SK-N-MC (cell line): ENCODE measurements at places on chromosomes 3 and 15.

DNA sequence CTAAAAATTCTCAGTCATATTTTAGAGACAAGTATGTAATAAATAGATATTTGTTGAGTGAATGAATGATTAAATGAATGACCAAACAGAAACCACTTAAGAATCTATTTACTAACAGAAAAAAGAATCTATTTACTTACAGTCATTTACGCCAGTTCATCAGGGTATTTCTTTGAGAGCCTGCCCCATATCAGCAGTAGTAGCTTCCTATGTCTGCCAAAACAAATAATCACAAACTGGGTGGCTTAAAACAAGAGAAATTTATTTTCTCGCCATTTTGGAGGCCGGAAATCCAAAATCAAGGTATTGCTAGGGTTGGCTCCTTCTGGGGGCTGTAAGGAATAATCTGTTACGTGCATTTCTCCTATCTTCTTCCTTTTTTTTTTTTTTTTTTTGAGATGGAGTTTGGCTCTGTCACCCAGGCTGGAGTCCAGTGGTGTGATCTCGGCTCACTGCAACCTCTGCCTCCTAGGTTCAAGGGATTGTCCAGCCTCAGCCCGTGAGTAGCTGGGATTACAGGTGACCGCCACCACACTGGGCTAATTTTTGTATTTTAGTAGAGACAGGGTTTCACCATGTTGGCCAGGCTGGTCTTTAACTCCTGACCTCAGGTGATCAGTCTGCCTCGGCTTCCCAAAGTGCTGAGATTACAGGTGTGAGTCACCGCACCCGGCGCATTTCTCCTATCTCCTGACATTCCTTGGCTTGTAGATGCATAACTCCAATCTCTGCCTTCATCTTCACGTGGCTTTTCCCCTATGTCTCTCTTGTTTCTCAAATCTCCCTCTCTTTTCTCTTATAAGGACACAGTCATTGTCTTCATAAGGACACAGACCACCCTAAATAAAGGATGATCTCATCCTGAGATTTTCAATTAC lies 65.2 kb upstream of the SPPL2A start:
- no peak for DNase-seq

GRCh38 chr3:102474207-102474606 lies 39.4 kb downstream of the ZPLD1 start:
- no peak for DNase-seq

DNA sequence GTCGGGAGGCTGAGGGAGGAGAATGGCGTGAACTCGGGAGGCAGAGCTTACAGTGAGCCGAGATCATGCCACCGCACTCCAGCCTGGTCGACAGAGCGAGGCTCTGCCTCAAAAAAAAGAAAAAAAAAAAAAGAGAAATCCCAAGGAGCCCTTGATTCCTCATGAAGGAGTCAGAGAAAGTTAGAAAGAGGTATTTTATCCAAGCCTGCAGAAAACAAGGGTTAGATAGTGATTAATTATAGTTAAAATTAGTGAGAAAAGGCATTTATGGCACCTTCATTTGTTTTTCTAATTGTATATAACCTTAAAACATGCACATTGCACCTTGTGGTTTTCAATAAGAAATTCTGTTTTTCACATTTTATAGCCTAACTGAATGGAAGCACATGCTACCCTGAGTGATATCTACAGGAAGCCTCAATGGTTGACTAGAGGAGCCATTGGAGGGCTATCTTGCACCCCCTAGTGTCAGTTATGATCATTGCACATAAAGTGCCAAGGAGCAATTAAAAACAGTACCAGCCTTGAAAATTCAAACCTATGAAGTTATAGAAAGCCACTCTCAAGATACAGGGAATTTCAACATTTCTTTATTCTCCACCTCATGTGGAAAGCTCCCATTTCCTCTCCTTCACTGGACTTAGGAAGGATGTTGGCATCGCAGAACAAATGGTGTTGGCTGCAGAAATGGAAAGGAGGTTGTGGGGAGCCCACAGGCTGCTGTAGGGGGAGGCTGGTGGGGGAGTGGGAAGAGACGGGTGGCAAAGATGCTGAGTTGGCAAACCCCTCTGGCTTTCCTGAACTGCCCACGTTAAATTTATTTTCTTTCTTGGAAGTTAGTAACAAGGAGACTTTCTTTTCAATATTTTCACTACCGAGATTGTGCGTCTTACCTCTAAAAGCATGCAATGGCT lies 48.5 kb downstream of the ITGA11 start:
- no peak for DNase-seq

GRCh38 chr3:53739966-53740365 lies 106.3 kb downstream of the CHDH start:
- DNase-seq = no peak
